ENCODE measurements at places on chromosomes 16 and 17. TPM values are rescaled to one million over a fixed set of nuclear protein-coding genes. Genes with fewer than 3 reads are reported as not detected.

DNA sequence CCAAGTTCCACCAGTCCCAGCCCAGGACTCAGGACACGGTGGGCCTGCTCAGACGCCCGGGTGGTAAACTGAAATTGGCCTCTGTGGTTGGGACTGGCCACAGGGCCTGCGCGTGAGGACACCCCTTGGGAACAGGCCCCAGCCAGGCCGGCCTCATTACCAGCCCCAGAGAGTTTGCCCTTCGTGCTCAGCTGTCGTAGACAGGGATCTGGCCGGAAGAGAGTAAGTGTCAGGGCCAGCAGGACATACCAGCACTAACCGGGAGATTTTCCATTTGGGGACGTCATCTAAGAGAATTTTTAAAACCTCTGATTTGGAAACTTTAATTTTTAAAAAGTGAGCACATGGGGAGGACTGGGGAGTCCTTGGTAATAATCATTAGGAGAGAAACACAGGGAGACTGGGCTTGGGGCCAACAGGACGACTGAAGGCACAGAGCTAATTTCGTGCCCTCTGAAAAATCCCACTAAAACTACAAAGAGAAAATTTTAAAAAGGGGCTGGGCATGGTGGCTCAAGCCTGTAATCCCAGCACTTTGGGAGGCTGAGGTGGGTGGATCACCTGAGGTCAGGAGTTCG is 2.4 kb upstream of the RBFOX3 start:
- no peak for DNase-seq

GRCh38 chr16:730666-731509 is 4.0 kb downstream of the HAGHL start:
- no peak for DNase-seq

GRCh38 chr17:77408284-77408683 is 267.5 kb downstream of the SEC14L1 start:
- DNase-seq, result no peak

GRCh38 chr16:29993191-29993902 is 2.1 kb downstream of the HIRIP3 start:
- DNase-seq, result peak; percentile 46

- DNase-seq, result peak; percentile 92
Measured at GRCh38 chr17:27532269-27533263, 76.3 kb downstream of the KSR1 start.

The TMC7 gene
- total RNA-seq, result 3.3 TPM

The SLC12A3 gene
- not detected for total RNA-seq

All from lower lobe of right lung (tissue), 2 donors.